ENCODE measurements at places on chromosomes 11 and 22.
A peak's percentile ranks its signal among the peaks of the same experiment; 100 is the strongest.

GRCh38 chr11:101816613-101817012 is 98.2 kb upstream of the CEP126 start:
- no peak for DNase-seq

GRCh38 chr11:115190196-115190595 is 314.0 kb downstream of the CADM1 start:
- DNase-seq = no peak

- DNase-seq = no peak
Observed at GRCh38 chr11:10797001-10797400, 11.7 kb downstream of the EIF4G2 start.

- DNase-seq = no peak
Observed at GRCh38 chr22:28710576-28711191, 30.9 kb downstream of the CHEK2 start.

- DNase-seq = peak; percentile 99
Observed at GRCh38 chr11:12802418-12803085, 128.3 kb downstream of the TEAD1 start.

DNA sequence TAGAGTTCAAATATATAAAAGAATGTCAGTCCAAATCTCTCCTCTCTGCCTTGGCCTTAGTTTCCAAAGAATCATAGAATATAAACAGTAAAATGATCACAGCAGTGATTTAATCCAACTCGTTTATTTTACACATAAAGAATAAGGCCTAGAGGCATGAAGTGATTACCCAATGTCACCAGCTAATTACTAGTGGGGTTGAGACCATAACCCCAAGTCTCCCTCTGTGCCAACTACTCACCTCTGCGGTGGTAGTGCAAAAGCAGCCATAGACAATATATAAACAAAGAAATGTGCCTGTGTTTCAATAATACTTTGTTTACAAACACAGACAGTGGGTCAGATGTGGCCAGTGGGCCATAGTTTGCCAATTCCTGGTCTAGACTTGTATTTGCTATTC is 96.6 kb upstream of the FAT3 start:
- DNase-seq = no peak

DNA sequence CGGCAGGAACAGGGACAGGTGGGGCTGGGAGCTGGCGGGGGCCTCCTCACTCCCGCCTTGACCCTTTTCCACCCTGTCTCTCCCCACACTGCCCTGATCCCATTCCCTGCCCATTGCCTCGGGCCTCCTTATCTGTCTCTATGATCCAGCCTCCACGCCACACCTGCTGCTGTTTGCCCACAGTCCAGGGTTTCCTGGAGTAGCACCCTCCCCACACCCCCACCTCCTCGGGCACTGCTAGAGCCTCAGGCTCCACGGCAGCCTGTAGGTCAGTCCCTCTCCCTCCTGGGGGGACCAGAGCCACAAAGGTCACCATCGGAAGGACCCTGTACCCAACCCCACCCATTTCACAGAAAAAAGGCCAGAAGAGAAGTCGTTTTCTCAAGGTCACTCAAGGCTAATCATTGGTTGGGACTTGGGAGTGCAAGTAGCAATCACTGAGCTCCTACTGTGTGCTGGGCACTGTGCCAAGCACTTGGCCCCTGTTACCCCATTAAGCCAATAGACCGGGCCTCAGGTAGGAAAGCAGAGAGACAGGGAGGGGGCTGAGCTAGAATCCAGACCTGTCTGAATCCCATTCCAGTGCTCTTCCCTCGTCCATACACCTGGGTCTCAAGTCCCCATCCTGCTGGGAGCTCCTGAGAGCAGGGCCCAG is 71.8 kb downstream of the PDE2A start:
- no peak for DNase-seq

- DNase-seq = no peak
Observed at GRCh38 chr11:9351321-9351881, 33.1 kb upstream of the IPO7 start.

- DNase-seq = no peak
Observed at GRCh38 chr11:105007463-105007862, 15.5 kb downstream of the CASP5 start.

GRCh38 chr11:102050927-102051575 is 3.8 kb downstream of the CFAP300 start:
- DNase-seq = no peak

DNA sequence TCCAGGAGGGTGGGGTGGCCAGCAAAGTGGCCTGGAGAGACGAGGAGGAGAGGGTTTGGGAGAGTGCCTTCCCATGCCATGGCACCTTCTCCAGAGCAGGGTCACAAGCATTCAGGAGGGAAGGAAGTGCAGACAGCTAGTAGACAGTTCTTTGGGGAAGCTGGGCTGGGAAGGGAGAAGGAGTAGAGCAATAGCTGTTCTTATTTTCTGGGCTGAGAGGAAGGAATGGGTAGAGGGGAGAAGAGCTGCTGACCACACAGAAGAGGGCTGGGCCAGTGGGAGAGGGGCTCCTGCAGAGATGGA is 14.8 kb upstream of the PICK1 start:
- DNase-seq = no peak

Data from COR-L47 (cell line).